Caki2 (cell line): ENCODE measurements at places on chromosomes 6 and 20. TPM values are rescaled to one million over a fixed set of nuclear protein-coding genes. Genes with fewer than 3 reads are reported as not detected.

STX11 gene
- 5.7 TPM in 1 of 2 replicates, not detected in the other for total RNA-seq

SOX18 gene
- total RNA-seq: 0.37 TPM in 1 of 2 replicates, not detected in the other

KIF13A gene
- 23.7 and 26.4 TPM in 2 replicates for total RNA-seq

NKX2-4 gene
- not detected in 2 replicates for total RNA-seq

PRKN gene
- 1.0 and 1.1 TPM in 2 replicates for total RNA-seq

DNA sequence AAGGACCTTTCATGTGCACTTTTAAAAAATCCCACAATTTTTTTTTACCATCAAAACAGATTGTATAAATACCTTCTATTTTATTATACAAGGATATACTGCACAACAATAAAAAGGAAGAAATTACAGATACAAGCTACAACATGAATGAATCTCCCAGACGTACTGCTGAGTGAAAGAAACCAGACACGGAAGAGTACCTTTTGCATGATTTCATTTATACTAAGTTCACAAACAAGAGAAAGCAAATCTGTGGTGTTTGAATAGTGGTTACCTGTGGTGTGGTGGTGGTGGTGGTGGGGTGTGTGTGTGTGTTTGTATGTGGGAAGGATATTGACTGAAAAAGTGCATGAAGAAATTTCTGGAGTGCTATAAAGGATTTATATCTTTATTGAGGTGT is 6.8 kb upstream of the PLCB4 start:
- no peak for DNase-seq

GRCh38 chr20:37384683-37385174 is 38.8 kb downstream of the SRC start:
- DNase-seq: peak; percentile 79

GRCh38 chr6:119241111-119241465 is 108.5 kb downstream of the MAN1A1 start:
- DNase-seq: peak; percentile 17

- no peak for DNase-seq
These were observed 50.0 kb upstream of the ECI2 start for GRCh38 chr6:4185419-4185818.

DNA sequence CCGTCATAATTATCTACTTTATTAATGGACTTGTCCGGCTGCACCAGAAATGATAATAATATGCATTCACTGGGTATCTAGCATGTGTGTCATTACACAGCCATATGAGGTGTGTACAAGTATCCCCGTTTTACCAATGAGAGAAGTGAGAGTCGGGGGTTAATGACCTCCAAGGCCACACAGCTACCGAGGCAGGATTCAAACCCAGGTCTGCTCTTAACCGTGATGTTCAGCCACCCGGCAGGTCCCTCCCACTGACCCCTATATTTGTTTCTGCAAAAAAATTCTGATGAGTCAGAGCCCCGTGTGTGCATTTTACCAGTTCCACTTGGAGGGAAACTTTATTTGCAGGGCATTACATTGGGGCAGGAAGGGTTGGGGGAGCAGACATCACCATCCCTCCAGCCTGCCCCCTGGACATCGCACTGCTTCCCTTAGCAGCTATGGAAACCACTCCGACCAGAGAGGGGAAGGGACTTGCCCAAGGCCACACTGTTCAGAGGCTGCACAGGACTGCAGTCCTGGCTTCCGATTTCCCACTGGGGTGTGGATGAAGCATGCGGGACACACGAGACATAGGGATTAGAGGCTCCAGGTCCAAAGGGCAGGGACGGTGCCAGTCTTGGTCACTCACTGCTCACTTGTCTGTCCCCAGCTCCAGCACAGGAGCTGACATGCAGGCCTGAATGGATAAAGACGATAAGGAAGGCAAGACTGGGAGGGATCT is 10.1 kb upstream of the SRC start:
- DNase-seq: peak; percentile 42

DNA sequence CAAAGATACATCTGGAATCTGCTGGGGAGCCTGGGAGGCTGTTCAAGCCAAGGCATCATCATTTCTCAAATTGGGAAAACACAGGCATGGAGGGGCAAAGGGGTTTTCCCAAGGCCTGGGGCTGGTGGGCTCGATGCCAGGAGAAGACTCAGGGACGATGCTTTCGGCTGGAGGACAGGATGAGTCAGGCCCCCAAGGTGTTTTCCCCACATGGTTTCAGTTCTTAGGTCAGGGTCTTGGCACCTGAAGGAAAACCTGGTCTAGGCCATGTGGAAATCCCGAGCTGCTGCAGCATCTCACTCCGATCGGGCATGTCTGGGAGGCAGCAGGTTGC is 348.1 kb downstream of the CDC5L start:
- peak; percentile 17 for DNase-seq

DNA sequence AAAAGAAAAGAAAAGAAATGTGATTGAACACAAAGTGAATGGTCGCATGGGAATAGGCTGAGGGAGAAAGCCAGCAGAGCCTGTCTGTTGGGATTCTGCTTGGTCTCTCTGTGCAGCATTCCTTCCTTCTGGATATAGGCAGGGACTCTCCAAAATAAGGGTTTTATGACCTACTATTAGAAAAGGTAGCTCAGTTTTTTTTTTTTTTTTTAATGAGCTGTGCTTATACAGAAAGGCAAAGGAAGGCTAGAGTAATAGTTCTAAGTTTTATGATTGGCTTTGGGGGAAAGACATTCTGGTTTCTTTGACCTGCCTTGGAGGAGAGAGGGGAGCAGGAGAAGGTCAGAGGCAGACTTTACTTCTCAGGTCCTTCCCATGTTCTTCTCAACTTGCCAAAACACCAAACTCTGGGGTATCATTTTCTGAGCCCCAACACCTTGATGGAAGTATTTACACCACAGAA is 18.8 kb upstream of the IER3 start:
- DNase-seq: no peak

DNA sequence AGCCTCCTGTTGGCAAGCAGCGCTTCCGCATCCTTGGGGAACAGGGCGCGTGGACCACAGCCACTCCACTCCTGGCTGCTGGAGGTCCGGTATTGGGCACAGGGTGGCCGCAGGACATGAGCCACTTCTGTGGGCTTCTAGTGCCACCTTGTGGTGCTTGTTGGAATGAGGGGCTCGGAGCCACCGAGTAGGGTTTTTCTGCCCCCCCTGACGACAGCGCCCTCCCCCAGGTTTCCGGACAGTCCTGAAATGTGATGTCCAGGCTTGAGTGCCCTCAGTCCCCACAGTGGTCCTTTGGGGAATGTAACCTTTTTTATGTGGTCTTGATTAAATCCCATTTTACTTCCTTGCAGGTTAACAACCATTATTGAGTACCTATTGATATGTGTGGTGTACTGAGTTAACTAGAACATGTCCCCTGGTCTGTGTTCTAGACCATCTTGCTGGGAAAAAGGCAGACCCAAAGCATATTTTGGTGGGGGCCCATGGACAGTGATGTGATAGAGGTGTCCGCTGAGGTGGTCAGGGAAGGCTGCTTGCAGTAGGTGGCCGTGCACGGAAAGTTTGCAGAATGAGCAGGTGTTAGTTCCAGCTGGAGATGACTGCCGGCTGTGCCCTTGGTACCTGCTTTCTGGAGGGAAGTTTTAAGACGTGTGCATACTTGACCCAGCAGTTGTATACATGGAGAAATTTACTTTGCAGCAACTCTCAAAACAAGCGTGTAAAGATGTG is 70.0 kb downstream of the PTPN1 start:
- peak; percentile 54 for DNase-seq

- no peak for DNase-seq
These were observed 370.3 kb upstream of the OPRM1 start for GRCh38 chr6:153668758-153669157.

- DNase-seq: peak; percentile 31
These were observed 133.7 kb upstream of the TBX18 start for GRCh38 chr6:84897988-84898594.

GRCh38 chr6:98395610-98396166 is 438.7 kb upstream of the POU3F2 start:
- DNase-seq: no peak

GRCh38 chr6:31096656-31097055 is 15.7 kb downstream of the C6orf15 start:
- no peak for DNase-seq
